ENCODE measurements at places on chromosomes 12 and 14.

DNA sequence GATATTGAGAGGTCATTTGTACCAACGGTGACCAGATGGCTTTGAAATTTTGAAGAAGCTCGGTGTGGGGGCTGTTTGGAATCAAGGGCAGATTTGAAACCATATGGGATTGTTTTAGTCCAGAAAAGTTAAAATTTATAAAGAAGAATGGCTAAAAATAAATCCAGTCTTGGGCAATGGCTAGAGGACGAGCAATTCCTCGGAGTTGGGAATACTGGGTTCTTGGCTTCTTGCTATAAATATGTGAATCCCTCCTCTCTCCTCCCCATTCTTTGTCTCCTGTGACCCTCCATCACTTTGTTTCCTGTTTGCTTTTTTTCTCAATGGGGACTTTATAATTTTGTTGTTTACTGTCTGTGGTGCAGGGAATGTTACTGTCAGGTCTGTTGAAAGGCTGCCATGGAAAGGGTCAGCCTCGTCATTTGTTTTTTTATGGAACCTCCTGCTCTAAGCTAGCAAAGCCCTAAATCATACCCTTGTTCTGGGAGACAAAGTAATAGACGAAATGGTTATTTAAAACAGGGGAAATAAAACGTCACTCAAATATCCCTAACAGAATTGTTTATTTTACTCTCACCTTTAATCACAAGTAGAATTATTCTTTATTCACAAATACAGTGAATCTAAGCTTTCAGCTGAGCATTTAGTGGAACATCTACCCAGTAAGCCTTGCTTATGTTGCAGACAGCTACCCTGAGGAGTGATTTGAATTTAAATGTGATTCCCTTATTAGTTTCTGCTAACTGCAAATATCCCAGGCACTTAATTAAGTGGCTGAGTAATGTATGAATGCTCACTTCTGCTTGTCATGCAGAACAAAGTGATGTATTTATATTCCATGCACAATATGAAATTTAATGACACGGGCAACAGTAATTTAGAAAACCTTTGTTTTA, 273.1 kb upstream of the NOVA1 start:
- DNase-seq, result no peak
- H3K36me3 ChIP-seq, result no peaks in the 10 kb centered on the region
- no peaks in the 10 kb centered on the region for H3K4me1 ChIP-seq
- no peaks in the 10 kb centered on the region for H3K27me3 ChIP-seq
- H3K4me3 ChIP-seq, result no peak overlapping the region

DNA sequence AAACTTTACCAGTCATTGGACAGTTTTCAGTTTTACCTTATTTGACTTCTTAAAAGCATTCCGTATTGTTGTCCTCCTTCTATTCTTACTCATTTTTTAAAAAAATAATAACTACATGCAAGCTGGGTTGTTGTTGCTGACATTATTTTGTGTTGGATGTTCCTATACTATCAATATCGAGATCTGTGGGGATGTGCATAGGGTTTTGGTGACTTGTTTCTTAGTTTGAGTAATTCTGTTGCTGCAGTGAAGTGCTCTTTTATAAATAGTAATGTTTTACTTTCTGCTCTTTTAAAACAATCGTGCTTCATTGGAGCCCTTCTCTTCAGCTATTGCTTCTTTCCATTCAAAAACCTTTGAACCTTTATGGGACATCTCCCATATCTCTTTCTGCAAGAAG, 79.4 kb downstream of the METTL25 start:
- H3K4me1 ChIP-seq, result no peaks in the 10 kb centered on the region
- no peak for DNase-seq
- H3K4me3 ChIP-seq, result no peak overlapping the region
- peaks cover 3% of the 10 kb centered on the region for H3K36me3 ChIP-seq
- no peaks in the 10 kb centered on the region for H3K27me3 ChIP-seq

DNA sequence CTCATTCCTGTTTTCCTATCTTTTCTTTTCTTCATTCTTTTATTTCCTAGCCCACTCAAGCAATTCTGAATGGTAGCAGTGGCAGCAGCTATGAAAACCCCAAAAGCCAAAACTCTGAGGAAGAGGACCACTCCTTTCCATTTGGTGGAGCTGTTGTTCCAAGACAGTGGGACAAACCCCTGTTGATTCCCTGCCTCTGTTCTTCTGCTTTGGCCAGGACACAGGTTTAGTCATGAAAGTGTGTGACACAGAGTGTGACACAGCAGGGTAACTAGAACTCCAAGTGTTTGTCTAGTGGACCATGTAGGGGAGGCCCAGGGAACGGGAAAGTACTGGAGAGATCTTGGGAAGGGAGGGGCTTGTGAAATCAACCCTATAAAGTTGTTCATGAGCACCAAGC, 71.1 kb downstream of the PTCSC3 start:
- no peak overlapping the region for H3K4me3 ChIP-seq
- H3K27me3 ChIP-seq, result no peaks in the 10 kb centered on the region
- H3K27ac ChIP-seq, result no peak overlapping the region

GRCh38 chr12:107349008-107349747, 255.8 kb upstream of the CRY1 start:
- H3K36me3 ChIP-seq, result no peaks in the 10 kb centered on the region
- DNase-seq, result no peak
- H3K27me3 ChIP-seq, result no peaks in the 10 kb centered on the region
- no peak overlapping the region for H3K27ac ChIP-seq

- no peaks in the 10 kb centered on the region for H3K4me1 ChIP-seq
- H3K36me3 ChIP-seq, result no peaks in the 10 kb centered on the region
- no peak overlapping the region for H3K27ac ChIP-seq
- H3K27me3 ChIP-seq, result no peaks in the 10 kb centered on the region
- no peak overlapping the region for H3K4me3 ChIP-seq
These were observed 32.4 kb downstream of the IQSEC3 start for GRCh38 chr12:98924-99352.

DNA sequence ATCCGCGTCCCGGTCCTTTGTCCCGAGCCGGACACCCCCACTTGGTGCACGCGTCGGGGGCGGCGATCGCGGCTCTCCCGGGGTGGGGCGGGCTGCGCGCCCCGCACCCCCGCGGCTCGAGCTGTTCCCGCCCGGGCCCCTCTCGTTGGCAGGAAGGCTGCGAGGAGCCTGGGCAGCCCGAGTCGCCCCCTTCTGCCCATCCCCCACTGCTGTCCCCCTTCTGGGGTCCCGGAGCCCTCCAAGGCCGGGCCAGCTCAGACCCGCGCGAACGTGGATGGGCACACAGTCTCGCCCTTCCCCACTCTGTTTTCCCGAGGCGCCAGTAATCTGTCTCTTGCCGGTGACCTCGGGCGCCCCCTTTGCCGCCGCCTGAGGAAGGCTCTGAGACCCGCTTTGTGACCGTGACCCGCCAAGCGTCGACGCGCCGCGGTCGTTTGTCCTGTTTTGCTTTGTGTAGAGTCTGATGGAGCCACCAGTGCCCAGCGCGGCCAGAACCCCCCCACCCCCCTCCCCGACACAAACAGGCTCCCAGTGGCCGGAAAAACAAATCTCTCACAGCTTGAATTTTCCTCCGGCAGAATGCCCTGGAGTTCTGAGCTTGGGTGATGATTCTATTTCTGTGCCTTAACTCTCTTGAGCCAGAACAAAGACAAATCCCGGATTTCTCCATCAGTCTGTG, 610 bp downstream of the C14orf132 start:
- H3K27me3 ChIP-seq, result no peaks in the 10 kb centered on the region
- peak overlapping the region; percentile 86 for H3K27ac ChIP-seq
- DNase-seq, result no peak
- H3K36me3 ChIP-seq, result no peaks in the 10 kb centered on the region

DNA sequence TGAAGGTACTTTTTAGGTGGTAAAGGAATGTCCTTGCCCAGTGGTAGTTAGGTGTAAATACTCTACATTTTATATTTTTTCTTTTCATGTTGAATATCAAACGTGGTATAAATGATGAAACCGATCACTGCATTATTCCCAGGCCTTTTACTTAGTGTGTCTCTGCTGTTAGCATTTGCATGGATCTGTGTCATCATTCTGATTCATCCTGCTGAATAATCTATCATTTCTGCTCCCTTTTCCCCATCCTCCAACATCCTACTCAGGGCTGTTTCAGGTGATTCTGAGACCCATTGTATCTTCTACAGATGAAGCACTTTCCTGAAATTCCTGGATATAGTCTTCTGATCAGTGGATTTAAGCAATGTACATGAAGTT, 61.0 kb upstream of the PTHLH start:
- no peak overlapping the region for H3K4me3 ChIP-seq
- H3K4me1 ChIP-seq, result no peaks in the 10 kb centered on the region
- H3K27me3 ChIP-seq, result no peaks in the 10 kb centered on the region
- no peak overlapping the region for H3K27ac ChIP-seq
- no peak for DNase-seq

GRCh38 chr14:55136241-55136640, 7.2 kb downstream of the LGALS3 start:
- DNase-seq, result no peak
- H3K4me3 ChIP-seq, result no peak overlapping the region
- peaks cover 25% of the 10 kb centered on the region for H3K36me3 ChIP-seq
- no peaks in the 10 kb centered on the region for H3K27me3 ChIP-seq
- peaks cover 57% of the 10 kb centered on the region for H3K4me1 ChIP-seq
- H3K27ac ChIP-seq, result peak overlapping the region; percentile 78

GRCh38 chr12:87728931-87729593, 300.1 kb downstream of the C12orf50 start:
- DNase-seq, result no peak
- no peak overlapping the region for H3K4me3 ChIP-seq
- no peak overlapping the region for H3K27ac ChIP-seq
- H3K4me1 ChIP-seq, result no peaks in the 10 kb centered on the region

DNA sequence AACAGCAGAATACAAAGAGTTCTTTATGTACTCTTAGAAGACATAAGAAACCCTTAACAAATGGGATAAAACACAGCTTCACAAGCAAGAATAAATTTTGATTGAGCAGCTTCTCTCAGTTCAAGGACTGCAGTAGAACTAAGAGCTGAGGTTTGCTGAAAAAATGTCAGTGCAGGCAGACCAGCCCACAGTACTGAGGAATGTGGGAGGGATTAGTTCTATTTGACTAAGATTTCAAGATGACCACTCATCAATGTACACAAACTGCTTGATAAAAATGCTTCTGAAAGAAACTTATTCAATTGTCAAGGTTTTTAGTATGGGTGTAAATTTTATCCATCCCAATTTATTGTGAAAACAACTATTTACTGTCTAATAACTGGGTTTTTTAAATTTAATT, 138.4 kb downstream of the SEC23A start:
- no peaks in the 10 kb centered on the region for H3K36me3 ChIP-seq
- no peaks in the 10 kb centered on the region for H3K27me3 ChIP-seq
- no peak for DNase-seq
- H3K4me1 ChIP-seq, result no peaks in the 10 kb centered on the region
- H3K4me3 ChIP-seq, result no peak overlapping the region

DNA sequence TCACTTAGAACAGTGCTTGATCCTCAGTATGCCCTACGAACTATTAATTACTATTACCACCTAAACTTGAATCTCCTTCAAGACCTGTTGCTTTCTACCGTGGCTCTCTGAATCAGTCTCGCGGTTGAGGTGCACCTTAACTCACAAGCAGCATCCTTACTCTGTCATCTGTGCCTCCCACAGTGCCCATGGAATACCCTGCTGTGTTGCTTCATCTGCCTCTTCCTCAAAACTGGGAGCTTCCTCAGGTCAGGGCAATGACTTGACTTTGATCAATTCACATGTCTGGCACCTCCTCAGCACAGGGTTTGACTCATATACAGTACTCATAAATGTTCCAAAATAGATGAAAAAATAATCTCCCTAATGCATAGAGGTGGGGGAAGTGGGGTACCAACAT, 305.9 kb downstream of the NUAK1 start:
- no peak overlapping the region for H3K27ac ChIP-seq
- no peak for DNase-seq
- no peaks in the 10 kb centered on the region for H3K27me3 ChIP-seq

DNA sequence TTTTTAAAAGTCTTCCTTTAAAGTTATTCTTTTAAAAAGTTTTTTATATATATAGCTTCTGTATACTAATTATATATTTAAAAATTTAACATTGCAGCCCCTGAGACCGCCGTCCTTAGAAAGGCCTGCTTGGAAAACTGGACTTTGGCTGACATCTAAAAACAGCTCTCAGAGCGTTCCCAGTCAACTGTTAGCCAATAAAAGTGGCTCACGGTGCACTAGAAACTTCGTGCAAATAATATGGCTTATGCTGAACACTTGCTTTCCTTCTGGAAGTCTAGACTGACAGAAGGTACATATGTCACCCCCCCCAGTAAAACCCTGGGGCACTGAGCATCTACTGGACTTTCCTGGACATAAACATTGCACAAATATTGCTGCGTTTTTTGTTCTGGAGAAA, 115.0 kb downstream of the KIF21A start:
- H3K4me1 ChIP-seq, result no peaks in the 10 kb centered on the region
- no peaks in the 10 kb centered on the region for H3K27me3 ChIP-seq
- no peak overlapping the region for H3K4me3 ChIP-seq
- no peak for DNase-seq
- H3K27ac ChIP-seq, result no peak overlapping the region

DNA sequence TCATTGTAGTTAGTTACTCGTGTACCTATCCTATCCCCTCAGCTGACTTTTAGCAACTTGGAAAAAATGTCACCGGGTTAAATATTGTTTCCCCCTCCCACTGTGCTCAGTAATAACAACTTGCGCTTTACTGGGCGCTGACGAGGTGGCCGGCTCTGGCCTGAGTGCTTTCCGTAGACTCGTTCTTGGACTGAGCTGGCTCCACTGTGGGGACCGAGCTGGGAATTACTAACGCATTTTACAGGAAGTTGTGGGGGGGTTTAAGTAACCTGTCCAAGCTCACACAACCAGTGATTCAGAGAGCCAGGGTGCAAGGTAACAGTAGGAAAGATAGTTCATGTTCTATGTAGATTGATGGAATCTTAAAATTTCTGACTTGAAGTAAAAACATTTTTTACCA, 82.5 kb upstream of the KICS2 start:
- no peaks in the 10 kb centered on the region for H3K4me1 ChIP-seq
- no peak overlapping the region for H3K4me3 ChIP-seq
- no peak overlapping the region for H3K27ac ChIP-seq
- H3K27me3 ChIP-seq, result no peaks in the 10 kb centered on the region
- no peaks in the 10 kb centered on the region for H3K36me3 ChIP-seq

GRCh38 chr12:13288501-13288900, 92.0 kb downstream of the EMP1 start:
- no peaks in the 10 kb centered on the region for H3K27me3 ChIP-seq
- no peak overlapping the region for H3K4me3 ChIP-seq
- no peak for DNase-seq
- no peak overlapping the region for H3K27ac ChIP-seq
- H3K36me3 ChIP-seq, result no peaks in the 10 kb centered on the region
- H3K4me1 ChIP-seq, result no peaks in the 10 kb centered on the region

DNA sequence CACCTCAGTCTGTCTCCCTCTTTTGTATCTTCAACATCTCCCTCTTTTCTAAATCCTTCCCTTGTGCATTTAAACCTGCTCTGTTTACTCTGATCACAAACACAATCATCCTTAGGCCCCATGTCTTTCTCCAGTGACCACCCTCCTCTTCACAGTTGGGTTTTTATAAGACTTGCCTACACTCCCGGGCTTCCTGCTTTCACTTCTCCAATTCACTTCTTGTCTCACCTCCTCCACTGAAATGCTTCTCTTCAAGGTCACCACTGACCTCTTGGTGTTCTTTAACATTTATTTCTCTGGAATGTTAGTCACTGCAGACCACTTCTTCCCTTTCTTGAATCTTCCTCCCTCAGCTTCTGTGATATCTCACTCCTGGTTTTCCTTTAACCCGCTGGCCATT, 8.7 kb upstream of the SMCO2 start:
- no peaks in the 10 kb centered on the region for H3K27me3 ChIP-seq
- no peaks in the 10 kb centered on the region for H3K36me3 ChIP-seq
- H3K4me1 ChIP-seq, result peaks cover 4% of the 10 kb centered on the region
- no peak for DNase-seq
- H3K4me3 ChIP-seq, result no peak overlapping the region
- no peak overlapping the region for H3K27ac ChIP-seq
